ENCODE measurements at places on chromosomes 7 and 10.

GRCh38 chr7:133609806-133610205 is 356.9 kb downstream of the EXOC4 start:
- no peak for DNase-seq

DNA sequence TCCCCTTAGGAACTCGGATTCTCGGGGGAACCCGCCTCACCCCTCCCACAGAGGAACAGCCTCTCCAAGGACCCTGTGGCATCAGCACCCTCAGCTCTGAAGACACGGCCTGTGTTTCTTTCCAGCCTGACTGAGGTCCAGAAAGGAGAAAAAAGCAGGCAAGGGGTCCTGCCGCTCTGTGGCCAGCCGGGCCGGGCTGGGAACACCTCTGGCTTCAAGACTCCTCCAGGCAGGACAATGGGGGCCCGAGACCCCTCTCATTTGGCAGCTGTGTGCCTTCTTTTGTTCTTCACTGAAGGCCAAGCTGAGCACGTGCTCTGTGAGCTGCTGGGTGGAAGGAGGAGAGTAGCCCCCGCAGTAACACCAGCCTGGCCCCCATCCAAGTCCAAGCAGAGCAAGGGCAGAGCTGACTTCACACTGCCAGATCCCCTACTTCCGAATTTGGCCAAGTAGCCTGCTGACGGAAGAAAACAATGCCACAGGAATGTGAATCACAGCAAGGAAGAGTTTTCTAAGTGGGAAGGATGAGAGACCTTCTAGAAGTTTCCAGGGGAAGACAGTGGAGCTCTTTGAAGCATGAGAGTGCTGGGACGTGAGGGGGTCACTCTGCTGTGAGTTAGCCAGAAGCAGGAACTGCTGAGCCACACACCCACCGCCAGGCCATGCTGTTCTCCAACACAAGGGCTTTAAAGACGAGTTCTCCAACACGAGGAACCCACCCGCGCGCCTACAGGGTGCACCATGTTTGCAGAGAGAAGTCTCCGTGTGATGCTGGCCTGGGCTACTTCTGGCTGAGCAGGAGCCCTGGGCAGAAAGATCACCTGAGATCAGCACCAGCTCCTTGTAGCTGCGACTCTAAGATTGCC is 3.1 kb downstream of the CNPY1 start:
- DNase-seq = no peak

DNA sequence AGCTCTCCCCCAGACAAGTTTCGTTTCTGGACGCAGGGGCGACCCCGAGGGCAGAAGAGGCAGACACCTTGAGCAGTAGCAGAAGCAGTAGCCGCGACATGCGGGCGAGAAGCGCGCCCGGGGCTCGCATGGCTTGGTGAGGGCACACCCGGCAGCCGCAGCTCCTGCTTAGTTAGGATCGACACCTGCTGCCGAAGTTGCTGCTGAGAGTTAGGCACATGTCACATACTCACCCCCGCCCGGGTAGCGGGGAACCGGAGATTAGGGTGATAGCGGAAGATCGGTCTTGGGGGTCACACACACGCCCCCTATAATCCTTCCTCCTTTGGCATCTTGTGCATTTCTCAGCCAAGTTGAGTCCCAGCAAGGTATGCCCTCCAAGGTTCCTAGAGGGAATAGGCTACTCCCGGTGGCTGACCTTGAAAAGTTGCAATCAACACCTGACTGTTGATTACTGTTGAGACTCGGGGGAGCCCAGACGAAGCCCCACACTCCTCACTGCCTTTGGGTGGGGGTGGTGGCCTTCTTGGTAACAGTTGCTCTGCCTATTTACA is 668 bp downstream of the GPR37 start:
- DNase-seq = no peak

DNA sequence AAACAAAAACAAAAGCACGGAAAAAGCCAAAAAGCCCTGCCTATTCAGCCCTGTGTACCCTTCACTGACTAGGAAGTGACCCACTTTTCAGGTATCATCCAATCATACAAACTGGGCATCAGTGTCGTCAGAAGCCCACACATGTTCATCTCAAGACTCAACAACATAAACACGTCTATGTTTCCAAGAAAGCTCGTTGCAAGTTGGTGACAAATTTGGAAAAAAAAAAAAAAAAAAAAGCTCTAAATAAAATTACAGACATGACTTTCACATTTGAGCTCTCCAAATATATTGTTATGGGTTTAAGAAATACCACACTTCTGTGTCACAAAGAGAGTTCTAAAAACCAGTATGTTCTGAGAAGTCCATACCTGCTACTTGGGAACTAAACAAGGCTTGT is 204.7 kb upstream of the KLF14 start:
- no peak for DNase-seq

DNA sequence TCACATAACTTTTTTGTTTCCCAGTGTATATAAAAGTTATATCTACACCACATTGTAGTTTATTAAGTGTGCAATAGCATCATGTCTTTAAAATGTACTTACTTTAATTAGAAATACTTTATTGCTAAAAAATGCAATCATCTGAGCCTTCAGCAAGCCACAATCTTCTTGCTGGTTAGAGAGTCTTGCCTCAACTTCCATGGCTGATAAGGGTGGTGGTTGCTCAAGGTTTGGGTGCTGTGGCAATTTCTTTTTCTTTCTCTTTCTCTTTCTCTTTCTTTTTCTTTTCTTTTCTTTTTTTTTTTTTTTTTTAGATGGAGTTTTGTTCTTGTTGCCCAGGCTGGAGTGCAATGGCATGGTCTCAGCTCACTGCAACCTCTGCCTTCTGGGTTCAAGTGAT is 360.0 kb downstream of the MAGI2 start:
- no peak for DNase-seq

DNA sequence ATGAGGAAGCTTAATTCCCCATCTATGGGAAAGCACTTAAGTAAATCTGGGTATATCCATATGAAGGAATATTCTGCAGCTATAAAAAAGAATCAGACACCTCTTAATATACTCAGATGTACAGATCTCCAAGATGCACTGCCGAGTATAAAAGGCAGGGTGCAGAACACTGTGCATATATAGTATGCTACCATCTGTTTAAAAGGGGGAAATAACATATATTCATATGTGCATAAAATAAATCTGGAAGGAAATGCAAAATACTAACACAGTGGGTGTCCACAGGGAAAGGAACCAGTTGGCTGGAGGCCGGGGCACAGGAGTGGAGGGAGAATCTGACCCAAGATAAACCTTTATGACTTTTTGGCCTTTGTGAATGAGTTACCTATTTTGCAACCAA is 201.4 kb downstream of the SFMBT2 start:
- no peak for DNase-seq

DNA sequence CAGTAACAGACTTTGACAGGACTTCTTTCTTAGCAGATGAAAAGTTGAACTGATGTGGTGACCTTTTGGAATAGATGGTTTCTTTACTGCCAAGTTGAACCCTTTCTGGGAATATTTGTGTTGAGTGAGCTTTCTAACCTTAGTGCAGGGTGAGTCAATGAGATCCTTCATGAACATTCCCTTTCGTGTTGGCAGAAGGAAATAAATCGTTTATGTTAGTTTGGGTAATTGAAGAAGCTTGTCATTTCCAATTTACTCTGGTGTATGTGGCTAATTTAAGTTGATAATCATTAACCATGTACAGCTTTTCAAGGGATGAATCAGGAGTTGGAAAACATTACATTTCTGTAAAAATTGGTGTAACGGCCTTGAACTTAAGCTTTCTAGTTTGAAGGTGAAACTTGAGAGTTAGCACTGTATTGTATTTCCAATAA is 43.4 kb downstream of the PTTG1IP2 start:
- no peak for DNase-seq

DNA sequence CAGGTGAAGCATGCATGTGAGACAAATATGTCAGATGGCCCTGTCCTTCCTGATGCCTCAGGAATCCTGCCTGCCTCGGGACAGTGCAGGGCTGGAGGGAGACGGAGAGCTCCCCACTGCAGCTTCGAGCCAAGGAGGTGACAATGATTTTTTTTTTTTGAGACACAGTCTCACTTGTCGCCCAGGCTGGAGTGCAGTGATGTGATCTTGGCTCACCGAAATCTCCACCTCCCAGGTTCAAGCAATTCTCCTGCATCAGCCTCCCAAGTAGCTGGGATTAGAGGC is 68.8 kb downstream of the OAT start:
- DNase-seq = no peak

- no peak for DNase-seq
Observed at GRCh38 chr7:37552030-37552429, 103.4 kb upstream of the ELMO1 start.

DNA sequence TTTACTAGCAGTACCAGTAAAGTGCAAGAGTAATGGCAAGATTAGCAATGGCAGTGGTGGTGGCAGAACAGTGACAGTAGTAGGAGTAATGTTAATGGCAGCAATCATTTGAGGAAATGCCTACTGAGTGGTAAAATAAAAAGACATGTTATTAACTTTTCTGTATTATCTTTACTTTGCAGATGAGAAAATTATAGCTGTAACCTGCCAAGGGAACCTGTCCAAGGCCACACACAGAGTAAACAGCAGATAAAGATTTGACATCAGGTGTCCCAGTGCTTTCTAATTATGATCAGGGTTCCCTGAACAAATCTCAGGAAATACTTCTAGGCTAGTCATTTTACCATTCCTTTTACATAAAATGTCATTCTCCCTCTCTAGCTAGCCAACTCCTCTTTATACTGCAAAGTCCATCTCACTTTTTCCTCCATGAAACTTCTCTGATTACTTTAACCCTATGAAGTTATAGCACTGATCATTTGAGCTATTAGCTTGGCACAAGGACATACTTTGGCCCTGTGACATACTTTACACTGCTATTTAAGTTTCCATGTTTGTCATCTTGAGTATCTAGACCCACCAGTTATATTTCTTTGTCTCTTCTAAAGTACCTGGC is 219.1 kb downstream of the TAX1BP1 start:
- no peak for DNase-seq

DNA sequence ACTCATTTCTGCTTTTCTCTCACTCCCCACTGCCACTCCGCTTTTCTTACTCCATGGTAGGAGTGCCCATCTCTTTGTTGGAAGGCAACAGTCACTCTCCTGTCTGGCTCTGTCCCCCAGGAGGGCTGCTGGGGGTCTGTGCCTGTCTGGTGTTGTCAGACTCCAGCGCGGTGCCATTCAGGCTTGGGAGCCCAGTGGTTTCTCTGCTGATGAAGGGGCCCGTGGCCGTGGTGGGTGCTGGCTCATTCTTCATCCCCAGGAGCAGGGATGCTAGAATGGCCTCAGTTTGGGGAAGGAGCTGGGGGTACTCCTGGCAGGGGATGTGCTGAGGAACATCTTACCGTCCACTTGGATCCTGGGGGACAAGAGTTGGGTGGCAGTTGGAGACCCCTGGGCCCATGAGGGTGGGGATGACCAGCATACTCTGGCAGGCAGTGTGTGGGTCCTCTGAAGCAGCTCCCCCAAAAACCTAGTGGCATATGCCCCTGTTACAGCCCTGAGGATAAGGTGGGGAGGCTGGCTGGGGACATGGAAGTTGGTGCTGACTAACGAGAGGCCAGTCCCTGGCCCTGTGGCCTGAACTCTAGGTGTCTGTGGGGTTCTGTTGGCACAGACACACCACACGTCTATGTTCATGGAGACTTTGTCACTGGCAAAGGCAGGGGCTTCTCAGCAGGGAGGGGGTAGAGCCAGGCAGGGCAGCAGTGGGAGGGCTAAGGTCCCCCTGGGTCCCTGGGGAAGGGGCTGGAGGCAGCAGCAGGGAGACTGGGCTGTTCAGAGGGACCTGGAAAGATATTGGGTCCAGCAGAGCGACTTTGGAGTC is 102.8 kb upstream of the RET start:
- no peak for DNase-seq

GRCh38 chr10:70743430-70743788 is 41.8 kb downstream of the TBATA start:
- no peak for DNase-seq

GRCh38 chr7:44189993-44190872 is 994 bp upstream of the GCK start:
- no peak for DNase-seq

DNA sequence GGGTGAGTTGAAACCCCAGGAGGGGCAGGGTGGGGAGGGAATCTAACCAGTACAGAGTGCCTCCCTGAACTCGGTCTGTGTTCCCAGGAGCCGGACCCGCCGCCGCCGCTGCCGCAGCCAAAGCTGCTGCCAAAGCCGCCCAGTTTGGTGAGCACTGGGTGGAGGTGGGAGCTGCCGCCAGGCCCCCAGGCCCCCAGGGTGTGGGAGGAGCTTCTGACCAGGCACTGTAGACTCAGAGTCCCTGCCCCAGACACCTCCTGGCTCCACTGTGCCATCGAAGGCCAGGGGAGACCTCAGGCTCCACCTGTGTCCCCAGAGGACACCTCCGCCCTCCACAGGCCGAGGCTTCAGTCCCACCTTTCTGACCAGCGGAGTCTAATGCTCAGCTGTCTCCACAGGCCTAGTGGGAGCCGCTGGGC is 20.4 kb upstream of the LIMK1 start:
- DNase-seq = no peak

GRCh38 chr7:92131093-92131492 is 3.2 kb downstream of the CYP51A1 start:
- DNase-seq = no peak

GRCh38 chr10:30527623-30528428 is 93.8 kb downstream of the MAP3K8 start:
- no peak for DNase-seq

- no peak for DNase-seq
Observed at GRCh38 chr7:42014625-42015618, 222.1 kb downstream of the GLI3 start.

DNA sequence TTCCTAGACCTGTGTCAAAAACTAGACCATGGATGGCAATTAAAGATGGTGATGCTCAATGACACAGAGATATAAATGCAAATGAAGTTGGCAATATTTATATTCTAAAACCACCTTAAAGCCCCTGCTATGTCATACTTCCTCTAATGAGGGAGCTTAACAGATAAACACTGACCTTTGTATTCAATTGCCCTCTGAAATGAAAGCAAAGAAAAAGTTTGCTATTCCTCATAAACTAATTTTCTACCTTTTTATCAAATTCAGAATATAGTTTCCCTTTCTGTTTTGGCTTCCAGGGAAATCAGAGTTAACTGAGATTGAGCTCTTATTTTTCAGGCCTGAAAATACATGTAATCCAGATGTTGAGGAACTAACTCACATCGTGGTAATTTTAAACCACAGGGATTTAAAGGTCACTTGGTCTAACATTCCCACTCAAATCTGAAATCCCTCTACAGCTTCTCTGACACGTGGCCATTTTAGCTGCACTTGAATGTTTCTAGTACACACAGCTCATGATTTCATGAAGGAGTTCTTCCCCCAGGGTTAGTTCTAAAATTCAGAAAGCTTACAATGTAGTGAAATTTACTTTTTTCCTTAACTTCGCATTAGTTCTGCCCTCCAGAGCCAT is 37.9 kb upstream of the ABCB5 start:
- no peak for DNase-seq

DNA sequence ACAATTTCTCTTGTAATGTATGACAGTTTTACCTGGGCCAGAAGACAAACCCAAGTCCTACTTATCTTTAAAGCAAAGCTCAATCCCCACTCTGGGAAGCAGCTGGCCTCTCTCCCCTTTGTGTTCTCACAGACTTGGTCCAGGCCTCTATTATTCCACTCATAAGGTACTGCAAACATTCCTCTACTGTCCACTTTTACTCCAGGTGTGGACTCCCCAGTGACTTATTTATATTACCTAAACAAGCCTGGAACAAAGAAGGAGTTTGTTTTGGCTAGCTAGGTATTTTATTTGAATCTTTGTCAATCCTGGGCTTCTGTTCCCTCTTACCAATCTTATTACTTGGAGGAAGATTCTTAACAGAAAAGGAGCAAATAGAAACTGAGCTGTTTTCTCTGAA is 163.5 kb downstream of the SKAP2 start:
- no peak for DNase-seq

Measured in NCI-H1092 (cell line).